ENCODE measurements at places on chromosomes 16 and 17. TPM values are rescaled to one million over a fixed set of nuclear protein-coding genes. Genes with fewer than 3 reads are reported as not detected.

DNA sequence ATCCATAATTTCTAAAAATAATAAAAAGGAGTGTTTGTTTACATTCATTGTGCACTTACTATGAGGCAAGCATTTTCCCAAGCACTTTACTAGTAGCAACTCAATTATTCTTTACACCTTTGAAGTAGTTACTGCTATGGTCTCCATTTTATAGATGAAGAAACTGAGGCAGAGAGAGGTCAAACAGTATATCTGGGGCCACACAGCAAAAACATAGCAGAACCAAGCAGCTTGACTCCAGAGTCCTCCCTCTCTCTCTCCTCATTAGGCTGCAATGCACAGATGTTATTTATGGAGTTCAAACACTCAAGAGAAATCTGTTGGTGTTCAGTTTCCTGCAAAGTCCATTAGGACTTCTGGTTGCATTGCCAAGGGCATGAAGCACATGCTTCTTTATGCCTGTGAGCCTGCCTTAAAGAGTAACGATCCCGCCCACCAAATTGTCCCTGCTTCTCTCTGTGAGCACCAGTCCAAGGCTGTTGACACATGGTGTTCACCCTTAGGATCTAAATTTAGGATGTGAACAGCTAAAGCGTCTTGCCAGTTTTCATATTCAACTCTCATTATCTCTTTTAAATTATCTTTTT, 44.0 kb downstream of the GPRC5B start:
- no peak for DNase-seq

- no peak for DNase-seq
Measured at GRCh38 chr17:80558046-80558445, 13.4 kb downstream of the RPTOR start.

DNA sequence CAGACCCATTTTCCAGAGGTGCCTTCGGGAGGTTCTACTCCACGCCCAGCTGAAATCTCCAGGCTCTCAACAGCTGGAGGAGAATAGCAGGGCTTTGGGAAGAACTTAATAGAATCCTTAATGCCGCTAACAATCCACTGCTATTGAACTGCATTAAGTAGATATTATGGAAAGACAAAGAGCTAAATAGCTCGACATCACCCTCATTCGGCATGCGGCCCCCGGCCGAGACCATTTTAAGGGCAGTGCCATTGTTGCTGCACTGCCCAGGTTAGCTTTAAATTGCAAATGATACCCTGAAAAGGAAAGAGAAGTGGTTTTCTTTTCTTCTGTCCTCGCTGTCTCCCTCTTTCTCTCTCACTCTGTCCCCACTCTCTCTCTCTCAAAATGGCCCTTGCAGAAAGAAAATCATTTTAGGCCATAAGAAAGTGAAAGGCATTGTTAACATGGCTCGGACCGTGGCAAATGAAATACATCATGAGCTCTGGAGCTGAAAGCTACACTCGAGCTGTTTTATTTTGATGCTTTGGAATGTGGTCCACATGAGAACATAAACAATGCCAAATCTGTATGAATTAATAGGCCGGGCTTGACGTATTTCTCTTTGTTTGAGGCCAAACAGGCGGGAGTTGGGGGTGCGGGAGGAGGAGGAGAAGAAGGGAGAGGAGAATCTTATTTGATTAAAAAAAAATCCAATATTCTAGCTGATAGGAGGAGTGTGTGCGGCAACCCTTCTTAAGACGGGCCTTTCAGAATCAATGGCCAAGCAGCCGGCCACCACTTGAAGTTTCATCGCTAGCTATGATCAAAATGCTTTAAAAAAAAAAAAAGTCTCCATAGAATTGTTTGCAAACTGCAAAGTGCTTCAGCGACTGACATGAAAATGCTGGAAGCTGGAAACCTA, 298.8 kb upstream of the IRX3 start:
- DNase-seq, result no peak

DNA sequence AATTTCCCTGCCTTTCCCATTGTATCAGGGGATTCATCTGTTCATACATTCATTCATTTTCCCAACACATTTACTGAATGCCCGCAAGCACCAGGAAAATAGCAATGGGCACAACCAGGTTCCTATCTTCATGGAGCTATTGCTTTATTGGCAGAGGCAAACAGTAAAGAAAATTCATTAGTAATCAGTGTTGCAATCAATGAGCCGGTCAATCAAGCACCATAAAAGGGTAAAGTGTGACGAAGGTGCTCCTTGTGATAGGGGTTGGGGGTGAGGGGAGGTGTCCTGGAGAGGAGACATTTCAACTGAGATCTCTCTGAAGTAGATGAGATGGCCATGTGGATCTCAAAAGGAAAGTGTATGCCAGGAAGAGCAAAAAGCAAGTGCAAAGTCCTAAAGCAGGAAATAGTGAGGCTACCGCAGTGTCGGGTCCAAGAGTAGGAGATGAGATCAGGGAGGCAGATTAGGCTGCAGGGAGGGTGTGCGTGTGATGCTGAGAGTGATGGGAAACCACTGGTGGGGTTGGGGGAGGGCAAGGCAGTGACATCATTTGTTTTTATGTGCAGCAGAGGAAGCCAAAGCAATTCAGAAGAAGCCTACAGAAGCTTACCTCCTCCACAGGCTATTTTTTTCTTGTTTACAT, 28.4 kb downstream of the CDH13 start:
- DNase-seq, result no peak

- no peak for DNase-seq
Measured at GRCh38 chr17:69342896-69343644, 16.1 kb upstream of the ABCA5 start.

- no peak for DNase-seq
Measured at GRCh38 chr17:82127704-82128103, 29.7 kb upstream of the FASN start.

IRX5 gene
- polyA plus RNA-seq, result 7.2 TPM

- DNase-seq, result no peak
Measured at GRCh38 chr16:30942426-30942806, 6.5 kb upstream of the ORAI3 start.

NOG gene
- polyA plus RNA-seq, result 1.3 TPM

LPO gene
- polyA plus RNA-seq, result 0.06 TPM

SLC35G6 gene
- not detected for polyA plus RNA-seq

DNA sequence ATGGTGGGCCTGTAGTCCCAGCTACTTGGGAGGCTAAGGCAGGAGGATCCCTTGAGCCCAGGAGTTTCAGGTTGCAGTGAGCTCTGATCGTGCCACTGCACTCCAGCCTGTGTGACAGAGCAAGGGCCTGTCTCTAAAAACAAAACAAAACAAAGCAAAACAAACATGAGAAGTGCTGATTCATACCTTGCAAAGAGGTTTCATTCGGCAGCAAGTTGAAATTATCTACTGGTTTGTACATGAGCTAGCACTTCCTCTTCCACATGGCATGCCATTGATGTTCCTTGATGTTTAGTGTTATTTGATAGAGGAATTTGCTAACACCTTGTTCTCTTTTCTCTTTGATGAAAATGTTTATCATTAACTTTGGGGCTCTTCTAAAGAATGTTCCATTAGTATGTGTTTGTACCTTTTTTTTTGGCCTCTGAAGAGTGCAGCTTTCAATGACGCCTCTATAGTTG, 50.6 kb downstream of the SPECC1 start:
- no peak for DNase-seq
